Forelimb muscle (tissue), 1 donor: ENCODE measurements at places on chromosomes 6 and 20.

GRCh38 chr20:53083411-53083810 is 111.3 kb downstream of the TSHZ2 start:
- DNase-seq, result no peak

- DNase-seq, result no peak
Observed at GRCh38 chr6:56535626-56536025, 107.1 kb downstream of the DST start.

DNA sequence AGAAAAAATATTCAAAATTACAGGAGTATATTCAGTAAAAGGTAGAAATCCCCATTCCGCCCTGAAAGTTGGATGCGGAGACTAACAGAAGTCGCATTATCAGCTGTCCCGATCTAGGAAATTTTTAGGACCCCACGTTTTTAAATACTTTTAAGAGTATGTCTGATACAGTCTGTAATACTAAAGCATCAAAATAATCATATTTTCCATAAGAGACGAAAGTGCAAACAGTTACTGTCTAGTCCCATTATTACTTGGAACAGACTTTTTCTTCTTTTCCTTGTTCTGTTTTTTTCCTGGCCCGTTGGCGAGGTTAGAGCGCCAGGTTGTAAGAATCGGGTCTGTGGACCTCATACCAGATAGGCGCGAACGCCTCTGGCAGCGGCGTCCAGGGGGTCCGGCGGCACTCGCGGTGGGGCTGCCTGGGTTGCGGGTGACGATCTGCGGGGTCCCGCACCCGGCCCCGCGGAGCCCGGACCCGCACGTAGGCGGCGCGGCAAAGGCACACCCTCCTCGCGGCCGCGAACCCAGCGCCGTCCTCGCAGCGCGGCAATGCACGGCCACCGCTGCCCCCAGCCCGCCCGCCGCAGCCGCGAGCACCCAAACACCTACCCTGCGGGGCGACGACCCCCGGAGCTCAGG is 460 bp downstream of the PLAGL1 start:
- DNase-seq, result no peak

DNA sequence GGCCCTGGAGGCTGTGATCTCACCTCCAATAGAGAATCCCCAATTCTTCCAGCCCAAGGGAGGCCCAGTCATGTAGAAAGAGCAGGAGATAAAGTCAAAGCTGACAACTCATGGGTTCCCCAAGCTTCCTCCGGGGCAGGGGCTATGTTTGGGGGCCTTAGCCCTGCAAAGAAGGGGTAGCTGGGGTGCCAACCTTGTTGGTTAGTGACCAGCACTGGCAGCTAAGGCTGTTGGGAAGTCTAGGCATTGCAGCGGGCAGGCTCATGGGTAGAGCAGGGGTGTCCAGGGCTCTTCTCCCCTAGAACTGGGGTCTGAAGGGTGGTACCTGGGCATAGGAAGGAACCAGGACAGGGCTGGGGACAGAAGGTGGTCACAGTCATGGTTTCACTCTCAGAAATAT is 36.4 kb downstream of the TGM2 start:
- no peak for DNase-seq

DNA sequence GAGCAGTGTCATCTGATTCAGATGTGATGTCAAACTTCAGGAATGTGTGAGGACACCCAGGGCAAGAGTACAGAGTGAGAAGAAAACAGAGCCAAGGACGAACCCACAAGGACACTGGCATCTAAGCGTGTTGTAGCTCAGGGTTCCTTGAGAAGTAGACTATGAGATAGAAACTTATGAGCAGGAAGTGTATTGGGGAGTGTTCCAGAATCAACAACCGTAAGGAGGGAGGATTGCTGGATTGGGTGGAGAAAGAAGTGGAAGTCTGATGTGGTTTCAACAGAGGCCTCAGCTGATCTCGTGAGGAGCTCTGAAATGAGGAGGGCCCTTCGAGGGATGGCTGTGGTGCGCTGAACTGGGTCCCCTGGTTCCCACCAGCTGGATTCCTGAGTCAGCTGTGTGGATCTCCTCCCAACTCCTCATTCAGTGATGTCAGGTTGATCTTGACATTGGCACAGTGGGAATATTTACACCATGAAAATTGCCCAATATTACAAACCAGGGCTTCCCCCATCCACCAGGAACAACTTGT is 25.7 kb upstream of the IGF2R start:
- no peak for DNase-seq
